Activated naive CD8-positive, alpha-beta T cell treated with anti-CD3 and anti-CD28 coated beads, Interleukin-2, amount 10 ng/mL, durations not matched to agents 7 days and 5 days (primary cell): ENCODE measurements at places on chromosomes 7 and 10.

GRCh38 chr7:32357535-32358277, 132.5 kb downstream of the LSM5 start:
- no peak for DNase-seq

GRCh38 chr7:151432658-151433521, 7.1 kb downstream of the CRYGN start:
- DNase-seq = peak; percentile 73

DNA sequence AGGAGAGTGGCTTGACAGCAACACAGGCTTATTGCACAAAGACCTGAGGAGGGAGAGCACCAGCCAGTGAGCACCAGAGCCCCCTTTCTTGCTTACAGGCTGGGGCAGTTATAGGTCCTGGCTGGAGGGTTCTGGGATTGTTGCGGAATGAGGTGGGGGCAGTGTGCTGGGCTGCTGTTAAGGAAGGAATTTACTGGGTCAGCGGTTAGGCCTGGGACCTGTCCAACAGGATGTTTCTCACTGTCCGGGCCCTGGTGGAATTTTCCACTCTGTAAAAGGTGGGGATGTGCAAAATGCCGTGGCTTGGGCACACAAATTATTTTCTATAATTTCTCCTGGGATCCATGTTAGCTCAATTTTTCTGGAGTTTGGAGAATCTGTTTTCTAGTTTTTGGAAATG, 757.3 kb downstream of the TYW1 start:
- DNase-seq = no peak

- DNase-seq = no peak
These were observed 252.6 kb upstream of the MTPN start for GRCh38 chr7:136229790-136230189.

GRCh38 chr7:143892527-143893300, 9.3 kb downstream of the TCAF1 start:
- DNase-seq = no peak
